ENCODE measurements at places on chromosomes 5 and 9.
A peak's percentile ranks its signal among the peaks of the same experiment; 100 is the strongest.

GRCh38 chr5:138752951-138753793, at the start of gene CTNNA1:
TSS of gene CTNNA1 (plus strand) at chr5:138753425. CDS start at chr5:138781925, 28,500 bp downstream.
- DNase-seq: peak; percentile 59

DNA sequence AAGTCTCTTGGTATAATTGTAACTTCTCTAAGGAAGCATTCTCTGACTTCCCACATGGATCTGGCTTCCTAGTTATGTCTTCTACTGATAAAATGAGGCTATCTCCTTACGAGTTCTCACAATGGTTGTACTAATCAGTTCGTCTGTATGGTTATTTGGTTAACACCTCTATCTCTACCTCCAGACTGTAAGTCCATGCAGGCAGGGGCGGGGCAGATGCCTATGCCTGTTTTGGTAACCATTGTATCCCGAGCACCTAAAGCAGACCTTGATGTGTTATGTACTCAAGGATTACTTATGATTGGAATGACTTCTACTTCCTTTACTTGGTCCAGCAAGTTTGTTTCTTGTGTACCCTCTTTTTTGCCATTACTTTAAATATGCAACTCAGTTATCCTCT, 125.0 kb upstream of the PITX1 start:
- no peak for DNase-seq

GRCh38 chr5:167973126-167973525, 318.3 kb upstream of the WWC1 start:
- DNase-seq: no peak

GRCh38 chr5:36635721-36636390, 29.4 kb downstream of the SLC1A3 start:
- DNase-seq: no peak

GRCh38 chr9:130137081-130137640, 35.0 kb upstream of the NCS1 start:
- DNase-seq: no peak

DNA sequence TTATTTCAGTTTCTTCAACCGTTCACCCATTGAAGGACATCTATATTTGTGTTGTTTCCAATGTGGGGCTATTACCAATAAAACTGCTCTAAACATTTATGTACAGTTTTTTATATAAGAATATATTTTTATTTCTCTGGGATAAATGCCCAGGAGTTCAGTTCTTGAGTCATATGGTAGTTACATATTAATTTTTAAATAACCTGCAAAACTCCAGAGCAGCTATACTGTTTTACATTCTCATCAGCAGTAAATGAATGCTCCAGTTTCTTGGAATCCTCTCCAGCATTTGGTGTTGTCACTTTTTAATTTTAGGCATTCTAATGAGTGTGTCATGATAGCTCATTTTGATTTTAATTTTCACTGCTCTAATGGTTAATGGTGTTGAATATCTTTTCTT, 36.2 kb downstream of the CDK7 start:
- no peak for DNase-seq

DNA sequence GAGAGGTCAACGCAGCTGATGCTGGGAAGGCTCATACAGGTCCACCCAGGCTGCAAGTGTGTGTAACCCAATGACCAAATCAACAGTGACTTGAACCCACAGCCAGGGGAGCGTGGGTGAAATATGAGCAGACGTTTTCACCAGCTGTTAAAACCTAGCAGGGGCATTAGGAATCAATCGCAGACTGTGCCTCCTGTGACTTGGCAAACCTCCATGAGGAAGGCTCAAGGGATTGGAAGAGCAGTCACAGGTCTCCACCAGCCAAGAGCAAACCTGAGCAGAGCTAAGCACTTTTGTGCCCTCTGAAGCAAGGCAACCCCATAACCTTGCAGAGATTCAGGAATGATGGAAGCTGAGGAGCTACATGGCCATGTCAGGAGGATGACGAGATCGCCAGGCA, 25.5 kb downstream of the INSYN2B start:
- no peak for DNase-seq

GRCh38 chr5:127260686-127261085, 29.9 kb upstream of the MEGF10 start:
- no peak for DNase-seq

- DNase-seq: no peak
These were observed 648.2 kb downstream of the MAT2B start for GRCh38 chr5:164153469-164154172.

GRCh38 chr5:123035918-123036390, 571 bp downstream of the PPIC start:
- DNase-seq: no peak

DNA sequence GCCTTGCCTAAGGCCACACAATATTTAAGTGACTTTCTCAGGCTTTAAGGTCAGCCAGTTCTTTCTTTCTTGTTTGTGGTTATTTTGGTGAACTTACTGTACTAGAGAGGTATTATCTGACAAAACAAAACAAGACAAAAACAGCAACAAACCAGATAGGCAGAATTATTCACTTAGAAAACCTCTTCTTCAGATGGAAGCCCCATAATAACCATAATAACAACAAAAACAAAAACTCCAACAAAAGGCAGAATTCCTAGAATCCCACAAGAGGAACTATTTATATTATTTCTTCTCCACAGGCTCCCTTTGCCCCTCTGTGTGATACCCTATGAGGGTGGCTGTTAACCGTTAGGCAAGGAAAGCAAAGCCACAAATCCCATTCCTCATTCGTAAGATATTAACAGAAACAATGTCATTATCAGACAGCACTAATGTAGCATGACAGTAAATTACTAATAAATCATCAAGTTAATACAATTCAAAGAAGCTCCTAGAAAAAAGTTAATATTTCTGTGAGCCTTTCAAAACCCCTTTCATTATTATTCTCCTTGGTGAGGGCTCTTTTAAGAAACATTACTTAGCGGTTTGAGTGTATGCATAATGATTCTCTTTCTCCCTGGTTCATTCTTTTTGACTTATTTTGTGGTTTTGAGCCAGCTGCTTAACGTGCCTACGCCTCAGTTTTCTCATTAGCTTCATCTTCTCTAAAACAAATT, 274.9 kb downstream of the EFNA5 start:
- no peak for DNase-seq

- DNase-seq: no peak
These were observed 306.6 kb downstream of the MLLT3 start for GRCh38 chr9:20315677-20316076.

DNA sequence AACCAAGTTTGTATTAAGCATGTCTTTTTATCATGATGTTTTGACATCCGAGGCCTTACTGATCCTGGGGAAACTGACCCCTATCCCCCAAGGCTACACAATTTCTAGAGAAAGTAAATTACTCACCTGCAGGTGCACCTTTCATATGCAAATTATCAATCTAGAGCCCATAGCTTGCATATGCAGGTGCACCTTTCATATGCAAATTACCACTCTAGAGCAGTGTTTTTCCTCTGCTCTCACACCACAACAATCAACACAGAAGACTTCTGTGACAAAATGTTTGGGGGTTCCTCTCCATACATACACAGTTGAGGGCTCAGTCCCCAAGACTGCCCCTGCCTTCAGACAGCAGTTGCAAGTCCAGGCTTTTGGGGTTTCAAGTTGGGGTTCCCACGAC, 203.7 kb upstream of the RORB start:
- no peak for DNase-seq

DNA sequence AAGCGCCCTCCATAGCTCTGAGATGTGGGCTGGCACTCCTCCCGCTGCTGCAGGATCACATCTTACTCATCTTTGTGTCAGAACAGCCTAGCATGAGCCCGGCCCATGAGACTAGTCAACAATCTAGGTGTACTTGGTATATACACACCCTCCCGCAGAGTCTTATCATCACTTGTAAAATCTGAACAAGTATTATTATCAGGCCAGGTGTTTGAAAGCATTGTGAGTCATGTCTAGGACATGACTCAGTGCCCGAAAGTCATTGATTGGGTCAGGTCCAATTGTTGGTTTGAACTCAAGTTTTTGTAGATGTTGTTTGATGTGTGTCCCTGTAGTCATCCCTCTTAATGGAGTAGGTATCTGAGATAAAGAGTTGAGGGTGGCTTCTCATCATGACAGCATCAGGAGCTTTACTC, 108.7 kb downstream of the CFAP90 start:
- no peak for DNase-seq

DNA sequence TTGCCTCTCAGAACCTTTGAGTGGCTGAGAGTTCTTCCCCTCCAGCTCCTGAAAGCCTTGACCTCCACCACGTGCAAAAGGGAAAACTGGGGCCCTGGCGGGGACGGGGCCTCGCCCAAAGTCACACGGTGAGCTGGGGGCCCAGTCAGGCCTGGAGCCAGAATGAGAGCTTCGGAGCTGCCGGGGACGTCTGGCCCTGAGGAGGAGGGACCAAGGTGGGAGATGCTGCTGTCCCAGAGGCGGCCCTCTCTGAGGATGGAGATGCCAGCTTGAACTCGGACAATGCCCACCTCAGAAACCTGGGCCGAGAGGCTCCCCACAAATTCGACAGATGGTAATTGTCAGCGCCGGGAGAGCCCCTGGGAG, 643 bp downstream of the AK8 start:
- no peak for DNase-seq

DNA sequence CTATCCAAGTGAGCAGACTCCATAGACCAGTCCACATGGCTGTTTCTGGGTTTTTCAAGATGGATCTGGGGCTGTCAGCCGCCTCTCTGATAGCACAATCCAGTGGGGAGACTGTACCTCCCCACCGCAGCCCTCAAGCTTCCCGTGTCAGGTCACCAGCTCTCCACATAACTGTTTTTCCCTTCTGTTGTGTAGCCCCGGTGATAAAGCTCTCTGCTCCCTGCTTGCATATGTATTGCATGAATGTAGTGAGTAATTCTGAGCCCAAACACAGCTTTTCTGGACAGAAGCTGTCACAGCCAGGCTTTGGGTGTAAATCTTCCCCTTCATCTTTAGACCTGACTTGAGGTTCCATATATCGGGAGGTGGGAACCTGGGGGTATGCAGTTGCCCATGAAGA, 23.1 kb upstream of the CFAP157 start:
- DNase-seq: no peak

DNA sequence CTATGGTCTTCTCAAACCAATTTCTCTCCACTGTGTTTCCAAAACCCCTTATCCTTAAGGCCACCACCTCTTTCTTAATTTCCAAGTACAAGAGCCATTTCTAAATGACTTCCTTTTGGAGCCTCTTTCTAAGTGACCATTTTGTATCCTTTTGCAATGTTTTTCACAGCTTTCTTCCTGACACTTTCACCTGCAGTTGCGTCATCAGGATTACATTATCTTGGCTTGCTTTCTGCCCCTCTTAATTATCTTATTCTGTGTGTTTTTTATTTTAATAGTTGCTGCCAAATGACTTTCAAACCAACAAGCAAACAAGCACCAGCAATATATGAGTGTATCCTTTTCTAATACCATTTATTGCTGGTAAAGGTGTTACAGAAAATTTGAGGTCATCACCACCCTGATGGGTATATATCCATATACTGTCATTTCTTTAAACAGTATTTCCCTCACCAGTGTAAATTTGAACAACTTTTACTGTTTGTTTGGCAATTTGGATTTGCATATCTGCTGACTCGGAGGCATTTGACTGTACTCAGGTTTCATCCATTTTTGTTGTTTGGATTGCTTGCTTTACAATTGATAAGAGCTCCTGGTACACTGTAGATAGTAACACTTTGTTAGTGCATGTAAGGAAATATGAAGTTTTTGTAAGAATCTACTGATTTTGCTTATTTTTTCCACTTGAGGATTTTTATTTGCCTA, 5.4 kb upstream of the ANXA1 start:
- DNase-seq: no peak

GRCh38 chr5:143898381-143898780, 86.4 kb downstream of the HMHB1 start:
- DNase-seq: no peak

- no peak for DNase-seq
These were observed 139.2 kb upstream of the SMARCA2 start for GRCh38 chr9:1875921-1876448.

- no peak for DNase-seq
These were observed 1.1 kb downstream of the DIAPH1 start for GRCh38 chr5:141617682-141618029.

DNA sequence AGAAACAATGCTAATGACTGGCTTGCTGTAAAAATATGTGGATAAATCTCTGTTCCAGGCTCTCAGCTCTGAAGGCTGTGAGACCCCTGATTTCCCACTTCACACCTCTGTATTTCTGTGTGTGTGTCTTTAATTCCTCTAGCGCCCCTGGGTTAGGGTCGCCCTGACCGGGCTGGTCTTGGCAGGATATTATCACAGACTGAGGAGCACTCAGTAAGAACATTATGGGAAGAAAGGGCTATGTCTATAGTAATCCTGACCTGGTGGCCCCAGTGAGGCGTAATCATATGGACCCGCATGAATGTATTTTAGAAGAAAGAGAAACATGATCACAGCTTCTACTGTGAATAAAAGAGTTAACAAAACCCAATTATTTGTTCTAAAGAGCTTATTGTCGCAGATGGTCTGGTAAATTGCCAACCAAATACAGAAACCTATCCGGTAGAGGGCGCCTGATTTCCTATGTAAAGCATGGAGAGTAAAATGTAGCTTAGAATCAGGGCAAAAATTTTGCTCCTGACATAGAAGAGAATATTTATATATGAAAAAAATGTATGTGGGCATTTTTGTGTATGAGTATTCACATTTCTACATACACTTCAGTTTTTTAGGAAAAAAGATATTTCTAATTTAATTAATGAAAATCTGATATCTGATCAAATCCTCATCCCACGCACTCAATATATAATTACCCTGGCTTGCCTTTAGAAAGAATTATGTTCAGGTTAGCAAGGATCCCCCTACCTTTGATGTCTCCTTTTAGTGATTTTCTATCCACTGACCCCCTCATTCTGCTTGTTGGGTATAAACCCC, 5.8 kb upstream of the IFNA1 start:
- DNase-seq: peak; percentile 89

DNA sequence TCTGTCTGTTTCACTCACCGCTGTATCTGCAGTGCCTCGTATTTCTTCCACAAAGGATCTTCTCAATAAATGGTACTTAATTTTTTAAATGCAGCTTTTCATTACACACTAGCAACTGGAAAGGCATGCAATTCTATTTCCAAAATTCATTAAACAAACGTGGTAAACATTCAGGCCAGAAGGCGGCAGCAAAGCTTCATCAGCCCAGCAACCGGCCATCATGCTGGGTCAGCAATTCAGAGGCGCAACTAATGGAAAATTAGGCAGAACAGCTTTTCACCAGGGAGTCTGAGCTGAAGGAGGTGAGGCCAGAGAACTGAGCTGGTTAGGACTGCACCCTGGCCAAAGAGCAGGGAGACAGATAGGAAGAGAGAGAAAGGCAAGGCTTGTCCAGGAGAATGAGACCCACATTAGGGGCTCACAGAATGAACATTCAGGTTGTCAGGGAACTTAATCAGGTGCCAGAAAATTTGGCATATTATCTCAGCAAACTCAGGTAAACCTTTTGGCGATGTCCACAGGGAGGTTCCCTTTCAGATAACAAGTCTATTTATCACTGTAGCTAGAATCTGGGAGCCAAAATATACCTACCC, 17.7 kb upstream of the RNF180 start:
- DNase-seq: peak; percentile 58

GRCh38 chr5:168585119-168585856, 6.1 kb upstream of the PANK3 start:
- peak; percentile 19 for DNase-seq

- DNase-seq: no peak
These were observed 289.9 kb downstream of the KCTD16 start for GRCh38 chr5:144460600-144460999.

GRCh38 chr5:52579391-52579790, 208.3 kb upstream of the ITGA1 start:
- DNase-seq: no peak

GRCh38 chr9:83144492-83144891, 81.5 kb upstream of the RASEF start:
- DNase-seq: no peak
